Hematopoietic multipotent progenitor cell treated with erythropoietin and hydrocortisone succinate and interleukin-3 and kit ligand, for 4 days (in vitro differentiated cells): ENCODE measurements at places on chromosomes 3 and 15.

DNA sequence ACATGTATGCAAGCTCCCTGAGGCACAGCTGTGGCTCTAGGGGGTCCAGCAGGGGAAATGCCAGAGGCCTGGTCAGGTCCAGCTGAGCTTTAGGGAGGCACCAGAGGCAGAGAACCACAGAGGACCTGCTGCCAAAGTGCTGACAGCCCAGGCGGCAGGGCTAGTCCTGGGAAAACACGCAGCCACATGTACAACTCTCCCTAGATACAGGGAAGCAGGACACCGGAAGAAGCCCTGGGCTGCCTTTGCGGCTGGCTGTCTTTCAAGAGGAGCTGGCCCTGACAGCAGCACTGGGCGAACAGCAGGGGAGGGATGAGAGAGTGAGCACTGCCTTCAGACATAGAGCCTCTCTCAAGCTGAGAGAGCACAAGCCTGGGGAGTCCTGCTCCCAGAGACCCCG lies 40.7 kb downstream of the RFT1 start:
- DNase-seq, result no peak

DNA sequence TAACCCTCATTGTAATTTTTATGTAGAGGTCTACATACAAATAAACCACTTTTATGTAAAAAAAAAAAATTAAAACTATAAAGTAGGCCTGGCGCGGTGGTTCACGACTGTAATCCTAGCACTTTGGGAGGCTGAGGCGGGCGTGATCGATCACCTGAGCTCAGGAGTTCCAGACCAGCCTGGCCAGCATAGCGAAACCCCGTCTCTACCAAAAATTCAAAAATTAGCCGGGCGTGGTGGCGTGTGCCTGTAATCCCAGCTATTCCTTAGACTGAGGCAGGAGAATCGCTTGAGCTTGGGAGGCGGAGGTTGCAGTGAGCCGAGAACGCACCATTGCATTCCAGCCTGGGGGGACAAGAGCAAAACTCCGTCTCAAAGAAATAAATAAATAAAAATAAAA lies 766 bp upstream of the SLC12A6 start:
- DNase-seq, result no peak

GRCh38 chr3:4826237-4827100 lies 152.8 kb upstream of the BHLHE40 start:
- no peak for DNase-seq

DNA sequence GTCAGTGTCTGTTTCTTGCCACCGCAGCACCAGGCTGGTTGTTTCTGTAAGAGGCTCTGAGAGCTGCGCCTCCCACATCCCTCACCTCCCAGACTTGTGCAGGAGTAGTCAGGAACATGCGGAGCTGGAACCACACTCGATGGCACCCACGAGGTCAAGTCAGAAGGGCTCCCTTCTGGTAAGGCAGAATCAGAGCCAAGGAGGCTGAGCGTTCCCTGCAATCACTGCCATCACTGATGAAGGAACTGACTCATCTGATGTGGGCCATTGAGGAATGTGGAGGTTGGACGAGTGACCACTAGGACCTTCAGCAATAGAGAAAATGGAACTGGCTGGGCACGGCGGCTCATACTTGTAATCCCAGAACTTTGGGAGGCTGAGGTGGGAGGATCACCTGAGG lies 35.7 kb upstream of the BLM start:
- no peak for DNase-seq

DNA sequence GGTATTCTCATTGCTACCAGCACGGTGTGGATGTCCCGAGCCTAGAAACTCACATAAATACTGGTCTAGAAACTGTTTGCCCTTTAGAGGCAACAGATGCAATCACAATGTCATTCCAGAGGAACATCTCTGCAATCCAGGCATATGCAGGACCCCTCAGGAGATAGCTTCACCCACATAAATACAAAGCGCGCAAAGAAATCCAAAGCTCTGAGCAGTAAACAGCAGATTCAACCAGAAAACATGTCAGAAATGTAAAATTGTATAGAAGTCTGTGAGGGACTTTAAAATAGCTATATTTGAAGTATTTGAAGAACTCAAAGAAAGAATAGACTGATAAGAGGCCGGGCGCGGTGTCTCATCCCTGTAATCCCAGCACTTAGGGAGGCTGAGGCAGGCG lies 291.7 kb downstream of the FAM43A start:
- DNase-seq, result no peak
